ENCODE measurements at places on chromosomes 16 and 17.
A peak's percentile ranks its signal among the peaks of the same experiment; 100 is the strongest.

DNA sequence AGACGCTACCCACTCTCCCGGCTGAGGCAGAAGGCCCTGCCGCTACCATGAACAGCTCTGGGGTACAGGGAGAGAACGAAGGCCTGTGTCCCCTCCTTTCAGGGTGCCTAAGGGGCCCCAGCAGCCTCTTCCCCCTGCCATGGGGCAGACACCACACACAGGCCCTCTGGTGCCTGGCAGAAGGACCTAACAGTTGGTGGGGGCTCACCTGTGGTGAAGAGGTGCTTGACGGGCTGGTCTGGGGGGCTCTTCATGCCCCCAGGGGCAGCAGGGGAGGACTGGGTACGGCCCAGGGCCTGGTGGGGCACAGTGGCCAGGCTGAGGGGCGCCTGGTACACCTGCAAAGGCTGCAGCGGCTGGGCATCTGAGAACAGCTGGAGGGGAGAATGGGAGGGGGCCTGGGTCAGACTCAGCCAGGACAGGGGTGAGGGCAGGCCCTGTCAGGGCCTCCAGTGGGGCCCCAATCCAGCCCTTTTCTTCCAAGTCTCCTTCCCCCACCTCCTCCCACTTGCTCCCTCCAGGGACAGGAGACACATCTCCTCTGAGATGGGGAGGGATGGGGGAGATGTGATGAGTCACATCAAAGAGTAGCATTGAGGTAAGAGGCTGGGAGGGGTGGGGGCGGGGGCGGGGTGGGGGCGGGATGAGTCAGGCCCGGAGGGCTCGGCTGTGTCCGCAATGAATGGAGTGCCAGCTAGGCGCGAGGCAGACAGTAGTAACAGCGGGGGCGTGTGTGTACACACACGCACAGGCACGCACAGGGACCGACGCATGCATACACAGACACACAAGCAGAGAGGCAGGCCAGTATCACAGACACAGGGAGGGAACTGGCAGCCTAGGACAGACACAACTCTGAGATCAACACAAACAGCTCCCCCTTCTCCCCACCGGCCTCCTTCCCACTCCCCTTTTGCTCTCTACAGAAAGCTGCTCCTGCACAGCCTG, 16.1 kb downstream of the G6PC3 start:
- DNase-seq = no peak

- peak; percentile 62 for DNase-seq
These were observed 34.4 kb downstream of the WWP2 start for GRCh38 chr16:69796285-69797118.

DNA sequence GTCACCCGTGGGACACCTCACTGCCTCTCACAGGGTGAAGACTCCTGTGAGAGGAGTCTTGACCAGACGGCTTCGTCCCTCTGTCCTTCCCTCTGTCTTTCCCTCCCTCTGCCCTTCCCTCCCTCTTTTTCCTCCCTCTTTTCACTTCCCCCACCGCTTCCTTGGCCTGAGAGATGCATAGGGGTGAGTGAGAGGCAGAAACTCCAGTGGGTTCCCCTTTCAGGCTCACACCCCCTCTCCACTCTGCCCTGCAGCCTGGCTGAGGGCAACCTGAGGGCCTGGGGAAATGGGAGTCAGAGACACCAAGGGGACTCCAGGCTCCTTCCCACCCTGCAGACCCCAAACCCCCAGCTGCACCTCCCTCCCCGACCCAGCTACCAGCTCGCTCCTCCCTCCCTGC, 14.6 kb upstream of the KRT17 start:
- no peak for DNase-seq

GRCh38 chr17:40491486-40491885, 9.9 kb downstream of the TNS4 start:
- DNase-seq = no peak

DNA sequence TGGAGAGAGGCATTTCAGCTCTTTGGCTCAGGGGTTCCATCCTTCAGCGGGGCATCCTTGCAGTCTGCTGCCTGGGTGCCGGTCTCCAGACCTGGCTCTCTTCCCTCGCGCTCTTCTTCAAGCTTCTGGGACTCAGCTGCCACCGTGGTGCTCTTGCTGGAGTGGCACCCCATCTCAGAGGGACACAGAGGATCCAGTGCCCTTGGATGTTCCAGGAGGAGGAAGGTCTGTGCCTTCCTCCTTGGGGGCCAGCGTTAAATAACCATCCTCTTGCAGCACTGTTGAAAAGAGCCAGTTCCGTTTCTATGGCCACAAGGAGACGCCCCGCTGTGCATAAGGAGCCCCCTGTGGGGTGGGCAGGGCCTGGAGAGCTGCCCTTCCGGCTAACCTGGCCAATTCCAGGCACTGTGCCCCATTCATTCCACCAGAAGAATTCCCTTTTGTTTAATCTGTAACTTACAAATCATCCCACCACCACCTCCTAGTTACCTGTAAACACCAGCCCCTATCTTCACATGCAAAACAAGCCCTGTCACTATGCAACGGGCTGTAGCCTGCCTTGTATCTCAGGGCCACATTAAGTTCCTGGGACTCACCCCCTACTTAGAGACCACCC, 8.6 kb downstream of the CHD9NB start:
- no peak for DNase-seq

DNA sequence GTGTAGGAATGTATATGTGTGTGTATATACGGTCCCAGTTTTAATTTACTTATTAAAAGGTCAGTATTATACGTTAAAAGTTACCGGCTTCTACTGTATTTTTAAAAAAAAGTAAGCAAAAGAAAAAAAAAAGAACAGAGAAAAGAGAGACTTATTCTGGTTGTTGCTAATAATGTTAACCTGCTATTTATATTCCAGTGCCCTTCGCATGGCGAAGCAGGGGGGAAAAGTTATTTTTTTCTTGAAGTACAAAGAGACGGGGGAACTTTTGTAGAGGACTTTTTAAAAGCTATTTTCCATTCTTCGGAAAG, 1.6 kb downstream of the NOG start:
- DNase-seq = no peak

DNA sequence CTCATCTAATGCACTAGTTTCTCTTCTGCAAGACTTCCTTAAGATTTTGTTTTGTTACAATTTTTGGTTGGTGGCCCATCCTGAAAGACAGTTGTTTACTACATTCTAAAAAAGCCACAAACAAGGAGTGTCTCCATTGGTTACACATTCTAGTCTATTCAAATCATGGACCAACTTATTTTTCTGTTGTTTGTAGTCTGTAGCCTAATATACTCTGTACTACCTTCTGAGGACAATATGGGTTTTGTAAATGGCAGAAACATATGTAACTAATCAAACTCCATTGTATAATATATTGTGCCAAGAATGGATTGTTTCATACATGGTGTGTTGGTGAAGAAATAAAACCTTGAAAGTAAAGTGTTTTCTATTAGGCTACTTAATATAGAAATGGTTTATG, 79.5 kb upstream of the DHX40 start:
- no peak for DNase-seq

DNA sequence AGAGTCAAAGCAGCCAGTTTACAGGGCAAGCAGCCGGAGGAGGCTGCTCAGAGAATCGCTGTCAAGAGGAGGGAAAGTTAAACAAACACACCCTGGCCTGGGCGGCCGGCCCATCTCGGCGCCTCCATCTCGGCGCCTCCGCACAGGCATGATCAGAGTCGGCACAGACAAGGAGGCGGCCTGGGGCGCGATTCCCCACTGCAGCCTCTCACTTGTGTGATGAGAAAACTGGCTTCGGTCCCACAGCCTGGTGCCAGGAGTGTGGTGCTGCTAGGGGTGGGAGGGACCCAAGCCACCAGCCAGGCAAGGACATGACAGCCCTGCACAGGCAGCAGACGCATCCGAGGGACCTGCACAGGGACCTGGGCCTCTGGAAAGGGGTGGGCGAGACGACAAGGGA, 17.7 kb downstream of the SLC38A10 start:
- no peak for DNase-seq

DNA sequence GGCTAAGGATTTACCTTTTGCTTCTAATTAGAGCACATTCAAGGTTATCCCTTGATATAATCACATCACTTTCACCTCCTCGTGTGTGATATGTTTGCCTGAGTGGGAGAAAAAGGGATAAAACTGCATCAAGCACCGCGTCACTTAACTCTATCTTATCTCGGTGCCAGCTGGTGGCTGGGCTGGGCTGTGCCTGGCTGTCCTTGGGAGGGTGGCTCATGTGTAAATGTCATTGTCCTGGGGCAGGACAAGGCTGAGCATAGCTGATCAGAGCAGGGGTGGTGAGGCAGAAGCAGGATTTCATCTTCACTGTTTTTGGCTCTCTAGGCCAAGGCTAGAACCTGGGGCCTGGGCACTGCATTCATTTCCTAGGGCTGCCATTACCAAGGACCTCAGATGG, 105.3 kb downstream of the RAP1GAP2 start:
- DNase-seq = no peak

- no peak for DNase-seq
These were observed 6.6 kb upstream of the GALK1 start for GRCh38 chr17:75771334-75772281.

DNA sequence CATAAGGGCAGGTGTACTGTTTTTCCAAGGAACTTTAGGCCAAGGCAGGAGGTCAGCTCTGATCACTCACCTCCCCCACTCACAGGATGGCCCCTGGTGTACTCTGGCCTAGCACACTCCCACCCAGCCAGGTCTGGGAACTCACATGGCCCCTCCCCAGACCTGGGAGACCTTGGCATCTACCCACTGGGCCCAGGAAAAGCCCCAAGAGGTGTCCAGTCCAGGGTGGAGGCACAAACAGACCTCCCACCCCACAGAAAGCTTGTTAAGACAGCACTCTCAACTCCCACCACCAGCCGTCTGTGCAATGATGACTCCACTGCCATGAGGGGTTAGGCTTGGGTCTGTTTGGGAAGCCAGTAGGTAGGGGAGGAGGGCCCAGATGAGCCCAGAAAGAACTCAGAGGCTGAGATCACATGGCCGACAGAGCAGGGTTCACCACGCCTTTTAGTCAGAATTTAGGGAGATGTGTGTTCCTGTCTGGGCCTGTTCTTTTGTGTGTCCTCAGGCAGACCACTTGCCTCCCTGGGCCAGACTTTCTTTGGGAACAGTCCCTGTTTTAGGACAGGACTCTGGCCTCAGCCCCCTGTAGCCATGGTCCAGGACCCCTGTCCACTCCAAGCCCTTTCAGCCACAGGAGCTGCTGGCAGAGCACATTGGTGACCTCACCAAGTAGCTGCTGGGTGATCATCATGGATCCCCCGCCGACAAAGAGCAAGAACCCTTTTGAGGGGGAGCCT, 12.1 kb upstream of the CBFB start:
- no peak for DNase-seq

GRCh38 chr17:55693254-55694216, 29.1 kb downstream of the TMEM100 start:
- no peak for DNase-seq

- DNase-seq = peak; percentile 89
These were observed 7.2 kb downstream of the SUPT4H1 start for GRCh38 chr17:58344791-58345157.

GRCh38 chr17:36824678-36825101, 112.6 kb upstream of the LHX1 start:
- DNase-seq = no peak

- no peak for DNase-seq
These were observed 102.2 kb downstream of the ABCA8 start for GRCh38 chr17:68853036-68853435.

- DNase-seq = no peak
These were observed 47.8 kb downstream of the MRC2 start for GRCh38 chr17:62675260-62675659.

DNA sequence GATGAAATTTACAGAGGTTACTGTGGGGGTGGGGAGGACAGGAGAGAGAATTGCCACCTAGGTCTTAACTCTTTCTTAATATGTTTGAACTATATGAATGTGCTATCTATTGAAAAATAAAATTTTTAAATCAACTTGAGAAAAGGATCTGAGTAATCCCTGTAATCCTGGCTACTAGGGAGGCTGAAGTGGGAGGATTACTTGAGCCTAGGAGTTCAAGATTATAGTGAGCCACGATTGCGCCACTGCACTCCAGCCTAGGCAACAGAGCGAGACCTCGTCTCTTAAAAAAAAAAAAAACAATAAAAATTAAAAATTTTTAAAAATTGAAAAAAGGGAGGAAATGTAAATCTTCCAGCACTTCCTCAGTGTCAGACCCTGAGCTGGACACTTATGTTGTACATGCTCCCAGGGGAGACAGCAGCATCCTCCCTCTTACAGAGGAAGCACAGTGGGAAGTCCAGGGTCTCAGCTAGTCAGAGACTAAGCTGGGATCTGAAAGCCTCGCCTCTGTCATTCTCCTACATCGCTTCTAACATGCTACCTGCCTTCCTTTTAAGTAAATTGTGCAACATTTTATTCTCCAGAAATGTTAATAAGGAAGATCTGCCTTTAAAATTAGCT, 21.9 kb downstream of the PMM2 start:
- no peak for DNase-seq

GRCh38 chr17:10875430-10875851, 37.6 kb upstream of the PIRT start:
- peak; percentile 24 for DNase-seq

GRCh38 chr16:87075319-87075860, 241.8 kb downstream of the C16orf95 start:
- DNase-seq = no peak

- no peak for DNase-seq
These were observed 38.5 kb downstream of the LIG3 start for GRCh38 chr17:35018814-35019213.

DNA sequence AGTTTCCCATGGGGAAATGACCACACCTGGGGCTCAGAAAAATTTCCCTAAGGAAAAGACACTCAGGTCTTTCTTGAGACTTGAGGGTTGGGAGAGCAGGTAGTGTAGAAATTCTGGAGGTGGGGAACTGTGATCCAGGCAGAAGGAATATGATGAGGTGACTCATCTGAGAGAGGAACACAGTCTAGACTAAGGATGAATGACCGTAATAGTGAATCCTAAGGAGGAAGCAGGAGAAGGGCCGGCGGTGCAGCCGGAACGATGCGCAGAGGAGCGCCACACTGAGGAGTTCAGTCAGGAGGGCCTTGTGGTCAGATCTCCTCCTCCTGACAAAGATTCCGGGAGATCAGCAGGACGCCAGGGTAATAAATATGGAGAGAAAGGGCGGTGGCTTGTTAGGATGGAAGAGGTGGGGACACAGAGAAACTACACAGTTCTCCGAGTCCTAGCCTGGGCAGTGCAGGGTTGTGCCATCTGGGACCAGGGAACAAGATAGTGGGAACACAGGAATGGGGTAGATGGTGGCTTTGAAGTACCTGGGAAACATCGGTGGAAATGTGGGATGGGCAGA, 135.6 kb downstream of the PARN start:
- DNase-seq = no peak

DNA sequence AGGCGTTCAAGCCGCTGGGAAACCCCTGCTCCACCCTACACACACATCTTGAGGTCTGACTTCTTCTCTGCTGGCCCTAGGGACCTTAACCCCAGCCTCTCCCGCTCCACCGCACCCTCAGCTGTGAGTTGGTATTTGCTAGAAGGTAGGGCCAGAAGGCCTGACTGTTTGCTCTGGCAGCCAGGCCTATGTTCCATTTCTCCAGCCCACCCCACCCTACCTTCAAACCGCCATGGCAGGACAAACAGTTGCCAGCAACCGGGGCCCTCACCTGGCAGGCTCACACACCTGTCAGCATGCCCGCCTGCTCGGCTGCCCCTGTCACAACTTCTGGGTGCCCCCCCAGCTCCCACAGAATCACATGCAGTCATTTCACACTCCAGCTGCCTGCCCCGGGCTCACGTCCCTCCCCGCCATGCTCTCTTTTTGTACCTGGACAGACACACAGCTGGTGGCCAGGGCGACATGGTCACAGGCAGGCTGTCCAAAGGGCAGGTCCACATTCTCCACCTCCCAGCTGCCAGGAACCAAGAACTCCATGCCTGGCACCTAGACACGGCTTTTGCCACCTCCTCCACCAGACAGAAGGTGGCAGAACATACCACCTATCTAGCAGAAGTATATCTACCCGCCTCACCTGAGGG, 2.6 kb upstream of the ATP2A3 start:
- no peak for DNase-seq

GRCh38 chr16:57809276-57810196, 7.2 kb upstream of the KIFC3 start:
- peak; percentile 46 for DNase-seq

All from MM.1S (cell line).